H1 (cell line): ENCODE measurements at places on chromosomes 3 and 15.

GRCh38 chr15:51846463-51847230 is 17.2 kb downstream of the TMOD3 start:
- no peaks in the 10 kb centered on the region for H3K36me3 ChIP-seq
- H3K27me3 ChIP-seq, result no peaks in the 10 kb centered on the region
- peaks cover 2% of the 10 kb centered on the region for H3K4me1 ChIP-seq
- H3K4me3 ChIP-seq, result no peak overlapping the region
- H3K27ac ChIP-seq, result no peak overlapping the region

GRCh38 chr3:134132961-134133360 is 103.2 kb upstream of the SLCO2A1 start:
- no peaks in the 10 kb centered on the region for H3K4me1 ChIP-seq
- H3K27ac ChIP-seq, result no peak overlapping the region
- no peak for DNase-seq

GRCh38 chr3:133944181-133944580 is 48.5 kb upstream of the RAB6B start:
- H3K27me3 ChIP-seq, result no peaks in the 10 kb centered on the region
- DNase-seq, result no peak
- no peak overlapping the region for H3K27ac ChIP-seq
- no peak overlapping the region for H3K4me3 ChIP-seq
- H3K4me1 ChIP-seq, result no peaks in the 10 kb centered on the region
- H3K36me3 ChIP-seq, result no peaks in the 10 kb centered on the region

- peaks cover 6% of the 10 kb centered on the region for H3K4me1 ChIP-seq
- no peaks in the 10 kb centered on the region for H3K36me3 ChIP-seq
- no peak overlapping the region for H3K27ac ChIP-seq
- DNase-seq, result no peak
Measured at GRCh38 chr3:13174011-13174802, 101.0 kb upstream of the IQSEC1 start.
